NCI-H1930 (cell line): ENCODE measurements at places on chromosomes 6 and 20.

GRCh38 chr20:13264907-13265306 lies 43.8 kb downstream of the ISM1 start:
- DNase-seq: no peak

DNA sequence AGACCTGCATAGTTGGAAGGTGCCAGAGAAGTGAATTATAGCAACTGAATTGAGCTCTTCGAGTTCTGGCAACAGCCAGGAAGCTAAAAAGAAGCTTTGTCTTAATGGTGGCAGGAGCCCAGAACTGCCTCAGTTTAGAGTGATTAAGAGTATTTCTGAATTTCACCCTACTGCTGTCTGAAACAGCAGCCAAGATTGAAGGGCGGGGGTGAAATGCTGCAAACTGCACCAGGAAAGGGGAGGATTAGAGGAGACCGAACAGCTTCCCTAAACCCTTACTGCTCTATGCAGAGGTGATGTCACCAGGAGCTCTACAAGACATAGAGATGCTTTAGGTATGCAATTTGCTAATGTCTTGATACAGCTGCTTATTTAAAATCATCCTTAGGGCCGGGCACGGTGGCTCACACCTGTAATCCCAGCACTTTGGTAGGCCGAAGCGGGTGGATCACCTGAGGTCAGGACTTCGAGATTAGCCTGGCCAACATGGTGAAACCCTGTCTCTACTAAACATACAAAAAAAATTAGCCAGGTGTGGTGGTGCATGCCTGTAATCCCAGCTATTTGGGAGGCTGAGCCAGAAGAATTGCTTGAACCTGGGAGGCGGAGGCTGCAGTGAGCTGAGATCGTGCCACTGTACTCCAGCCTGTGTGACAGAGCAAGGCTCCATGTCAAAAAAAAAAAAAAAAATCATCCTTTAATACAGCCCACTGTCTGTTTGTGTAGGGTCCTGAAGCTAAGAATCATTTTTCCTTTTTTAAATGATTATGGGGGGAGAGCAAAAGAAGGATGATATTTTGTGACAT lies 91.7 kb upstream of the IYD start:
- DNase-seq: no peak

DNA sequence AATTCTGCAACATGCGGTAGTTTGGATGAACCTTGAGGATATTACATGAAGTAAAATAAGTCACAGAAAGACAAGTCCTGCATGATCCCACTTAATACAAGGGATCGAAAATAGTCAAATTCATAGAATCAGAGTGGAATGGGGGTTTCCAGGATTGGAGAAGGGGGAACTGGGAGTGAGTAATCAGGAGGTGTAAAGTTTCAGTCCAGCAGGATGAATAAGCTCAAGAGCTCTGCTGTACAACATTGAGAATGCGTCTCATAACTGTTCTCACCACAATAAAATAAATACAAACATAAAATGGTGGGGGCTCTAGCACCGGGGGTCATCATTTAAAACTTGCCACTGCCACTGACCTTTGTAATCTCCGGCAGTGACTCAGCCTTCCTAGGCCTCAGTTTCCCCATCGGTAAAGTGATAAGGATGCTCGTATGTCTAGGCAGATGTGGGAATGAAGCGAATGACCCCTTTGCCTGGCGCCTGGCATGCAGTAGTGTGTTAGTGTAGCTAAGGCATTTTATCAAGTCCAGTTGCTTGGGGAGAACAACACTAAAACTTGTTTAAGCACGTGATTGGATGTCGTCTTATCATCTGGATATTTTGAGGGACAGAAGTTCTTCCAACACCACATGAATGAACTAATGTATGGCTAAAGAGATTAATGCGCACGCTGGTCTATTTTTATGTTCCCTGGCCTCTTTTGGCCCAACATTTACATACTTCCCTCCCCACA lies 421.1 kb downstream of the QKI start:
- no peak for DNase-seq

DNA sequence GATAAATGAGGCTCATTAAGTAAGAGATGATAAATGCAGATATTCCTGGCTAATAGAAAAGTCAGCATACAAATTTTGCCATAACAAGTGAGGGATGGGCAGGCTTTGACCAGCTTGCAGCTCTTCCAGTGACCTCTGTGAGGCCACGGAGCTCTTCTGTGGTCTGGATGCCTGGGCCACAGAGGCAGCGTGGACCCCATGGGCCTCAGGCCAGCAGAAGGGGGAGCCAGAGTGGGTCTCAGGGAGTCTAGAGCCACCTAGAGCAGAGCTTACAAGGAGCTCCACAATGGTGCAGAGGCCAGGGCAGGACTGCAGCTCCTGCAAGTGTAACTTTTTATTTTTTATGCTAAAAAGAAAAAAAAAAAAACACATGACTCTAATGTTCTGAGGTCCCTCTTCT lies 165.1 kb downstream of the ARID1B start:
- DNase-seq: no peak

- no peak for DNase-seq
Measured at GRCh38 chr6:26299286-26300042, 65.5 kb upstream of the BTN3A2 start.

DNA sequence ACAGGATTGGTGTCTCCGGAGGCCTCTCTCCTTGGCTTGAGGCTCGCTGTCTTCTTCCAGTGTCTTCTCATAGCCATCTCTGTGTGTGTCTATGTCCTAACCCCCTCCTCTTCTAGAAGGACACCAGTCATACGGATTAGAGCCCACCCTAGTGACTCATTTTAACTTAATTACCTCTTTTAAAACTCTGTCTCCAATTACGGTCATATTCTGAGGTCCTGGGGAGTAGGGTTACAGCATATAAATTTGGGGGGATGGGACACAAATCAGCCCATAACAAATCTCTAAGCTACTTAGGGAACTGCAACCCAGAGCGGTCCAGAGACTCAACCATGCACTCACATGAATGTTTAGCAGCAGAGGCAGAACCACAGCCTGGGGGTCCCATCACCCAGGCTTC lies 56.1 kb upstream of the SASH1 start:
- no peak for DNase-seq
